NCI-H1436 treated with DMSO at 0.1 percent for 48 hours (cell line): ENCODE measurements at places on chromosomes 7 and 10.

DNA sequence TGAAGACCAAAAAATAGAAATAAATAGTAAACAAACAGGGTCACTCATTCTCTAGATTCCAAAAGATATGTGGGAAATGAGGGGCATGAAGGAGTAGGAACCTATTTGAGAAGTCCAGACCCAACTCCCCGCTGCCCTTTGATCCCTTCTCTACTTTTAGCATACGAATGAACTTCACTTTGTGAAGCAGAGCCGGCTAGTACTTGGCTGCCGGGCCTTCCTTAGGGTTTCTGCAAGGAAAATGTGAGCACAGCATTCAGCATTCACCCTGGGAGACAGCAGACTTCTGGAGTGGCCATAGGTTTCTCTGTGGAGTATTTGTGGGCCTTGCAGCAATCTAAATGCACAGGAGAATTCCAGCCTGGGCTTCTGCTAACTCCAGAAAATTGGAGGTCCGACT is 76.3 kb upstream of the PRKAR2B start:
- DNase-seq: no peak

- DNase-seq: no peak
These were observed 428.6 kb upstream of the ADARB2 start for GRCh38 chr10:2165771-2166460.

DNA sequence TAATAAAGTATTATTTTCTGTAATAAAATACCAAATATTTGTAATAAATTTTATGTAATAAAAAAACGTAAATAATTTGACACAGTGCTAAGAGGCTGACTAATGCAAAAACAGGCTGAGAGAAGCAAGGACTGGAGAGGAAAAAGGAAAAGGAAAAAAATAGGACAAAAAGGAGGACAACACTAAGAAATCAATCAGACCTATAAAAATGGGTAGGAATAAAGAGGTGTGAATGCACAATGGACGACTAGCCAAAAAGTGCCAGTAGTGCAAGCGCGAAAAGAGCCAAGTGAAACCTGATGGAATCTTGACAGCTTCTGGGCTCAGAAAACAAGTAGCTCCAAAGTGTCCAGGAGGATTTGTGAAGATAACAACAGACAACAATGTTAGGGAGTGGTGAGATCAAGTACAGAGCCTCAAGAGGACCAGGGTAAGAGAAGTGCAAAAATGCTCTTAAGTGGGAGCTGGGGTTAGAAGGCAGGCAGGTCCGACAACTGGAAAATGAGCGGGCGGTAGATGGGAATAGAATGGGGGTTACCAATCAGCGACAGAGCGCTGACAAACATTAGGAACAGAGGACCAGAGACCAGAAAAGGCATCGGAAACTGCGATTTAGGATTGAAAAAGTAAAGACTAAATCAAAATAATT is 1.2 kb downstream of the BRAF start:
- no peak for DNase-seq

DNA sequence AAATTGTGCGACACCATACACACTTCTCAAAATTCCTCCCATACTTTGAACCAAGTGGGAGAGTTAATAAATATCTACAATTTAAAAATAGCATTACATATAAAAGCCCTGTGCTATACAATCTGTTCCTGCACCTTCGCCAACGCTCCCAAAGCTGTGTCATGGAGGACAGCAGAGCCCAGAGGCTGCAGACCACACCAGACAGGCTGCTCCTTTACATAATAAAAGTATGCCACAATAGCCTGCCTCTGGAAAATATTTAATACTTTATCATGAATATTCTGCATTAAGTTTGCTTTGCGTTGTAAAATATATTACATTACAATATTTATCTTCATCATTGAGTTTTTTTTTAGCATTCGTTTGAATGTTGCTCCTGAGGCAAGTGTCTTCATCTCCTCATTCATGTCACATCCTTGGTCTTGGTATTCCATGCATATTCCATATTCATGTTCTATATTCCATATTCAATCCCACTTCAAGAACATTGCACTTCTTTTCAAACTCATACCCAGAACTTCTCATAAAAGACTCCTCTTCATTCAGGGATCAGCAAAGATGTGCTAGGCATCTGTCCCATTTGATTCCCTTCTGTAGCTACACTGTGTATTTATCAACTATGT is 663.9 kb downstream of the POM121L12 start:
- DNase-seq: no peak

- DNase-seq: no peak
These were observed 23.1 kb downstream of the MAGI2 start for GRCh38 chr7:79430391-79430790.

DNA sequence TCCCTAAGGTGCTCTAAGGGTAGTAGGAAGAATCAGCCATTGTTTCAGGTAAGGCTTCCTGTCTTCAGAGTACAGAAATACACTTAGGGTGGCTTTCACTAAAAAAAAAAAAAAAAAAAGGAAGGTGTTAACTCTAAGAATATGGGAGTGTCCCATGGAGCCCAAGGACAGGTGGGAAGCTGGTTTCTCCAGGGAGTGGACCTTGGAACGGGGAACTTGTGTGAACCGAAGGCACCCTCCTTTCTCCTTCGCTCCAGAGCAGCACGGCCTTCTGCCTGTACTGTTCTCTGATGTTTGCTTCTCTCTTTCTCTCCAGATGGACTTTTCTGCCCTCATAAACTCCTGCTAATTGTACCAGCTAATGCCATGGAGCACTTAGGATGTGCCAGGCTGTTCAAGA is 6.2 kb downstream of the OPALIN start:
- no peak for DNase-seq

- no peak for DNase-seq
These were observed 1.3 kb downstream of the LRMDA start for GRCh38 chr10:75432763-75433162.

DNA sequence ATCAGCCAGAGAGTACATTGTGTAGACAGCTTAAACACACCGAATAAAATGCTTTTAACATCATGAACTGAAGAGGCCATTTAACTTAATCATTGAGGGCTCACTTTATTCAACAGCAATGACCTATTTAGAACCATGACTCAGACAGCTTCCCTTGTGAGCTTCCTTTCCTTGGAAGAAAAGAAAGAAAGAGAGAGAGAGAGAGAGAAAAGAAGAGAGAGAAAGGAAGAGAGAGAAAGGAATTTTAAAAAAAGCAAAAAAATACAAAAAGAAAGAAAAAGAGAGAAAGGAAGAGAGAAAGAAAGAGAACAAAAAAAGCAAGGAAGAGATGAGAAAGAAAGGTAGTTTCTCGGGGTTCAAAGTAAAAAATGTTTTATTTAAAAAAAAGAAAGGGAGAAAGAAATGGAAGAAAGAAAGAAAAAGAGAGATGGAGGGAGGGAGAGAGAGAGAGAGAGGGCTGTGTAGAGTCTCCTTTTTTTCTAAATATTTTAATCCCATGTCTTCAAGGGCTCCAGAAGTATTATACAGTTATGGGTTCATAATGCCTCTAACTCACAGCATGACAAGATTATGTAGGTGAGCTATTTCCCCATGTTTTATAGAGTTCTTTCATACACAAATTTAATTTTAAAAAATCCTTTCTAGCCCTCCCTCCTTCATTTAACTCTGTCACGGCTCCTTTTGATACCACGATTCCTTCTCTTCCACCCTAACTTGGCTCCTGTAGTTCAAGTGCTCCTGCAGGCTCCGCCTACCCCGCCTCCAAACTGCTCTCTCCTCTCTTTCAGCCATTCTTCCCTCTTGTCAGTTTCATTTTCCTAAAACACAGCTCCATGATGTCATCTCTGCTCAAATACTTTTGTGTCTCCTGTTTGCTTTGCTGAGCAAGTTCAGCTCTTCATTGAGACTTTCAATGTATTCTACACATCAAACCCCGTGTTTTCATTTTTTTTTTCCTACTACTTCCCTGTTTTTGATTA is 85.5 kb downstream of the PRTFDC1 start:
- DNase-seq: peak; percentile 71

- no peak for DNase-seq
These were observed 136.2 kb upstream of the TMEM106B start for GRCh38 chr7:12074889-12075288.

- no peak for DNase-seq
These were observed 621.1 kb downstream of the PTPRN2 start for GRCh38 chr7:157966490-157966889.

GRCh38 chr10:77634939-77635338 is 2.7 kb downstream of the KCNMA1 start:
- no peak for DNase-seq

DNA sequence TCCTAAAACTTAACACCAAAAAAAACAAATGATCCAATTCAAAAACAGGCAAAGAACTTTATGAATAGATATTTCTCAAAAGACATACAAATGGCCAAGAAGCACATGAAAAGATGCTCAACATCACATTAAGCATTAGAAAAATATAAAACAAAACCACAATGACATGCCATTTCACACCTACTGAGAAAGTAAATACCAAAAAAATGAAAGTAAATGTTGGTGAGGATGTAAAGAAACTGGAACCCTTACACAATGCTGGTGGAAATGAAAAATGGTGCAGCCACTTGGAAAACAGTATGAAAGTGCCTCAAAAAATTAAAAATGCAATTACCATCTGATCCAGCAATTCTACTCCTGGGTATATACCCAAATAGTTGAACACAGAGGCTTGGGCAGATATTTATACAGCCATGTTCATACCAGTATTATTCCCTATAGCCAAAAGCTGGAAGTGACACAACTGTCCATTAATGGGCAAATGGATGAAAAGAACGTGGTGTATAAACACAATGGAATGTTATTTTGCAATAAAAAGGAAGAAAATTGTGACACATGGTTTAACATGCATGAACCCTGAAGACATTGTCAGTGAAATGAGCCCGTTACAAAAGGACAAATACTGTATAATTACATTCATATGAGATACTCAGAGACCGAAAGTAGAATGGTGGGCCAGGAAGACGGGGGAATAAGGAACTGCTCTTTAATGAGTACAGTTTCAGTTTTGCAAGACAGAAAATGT is 89.0 kb downstream of the JMJD1C start:
- DNase-seq: no peak

GRCh38 chr10:117663750-117664149 is 121.2 kb downstream of the EMX2 start:
- DNase-seq: no peak

DNA sequence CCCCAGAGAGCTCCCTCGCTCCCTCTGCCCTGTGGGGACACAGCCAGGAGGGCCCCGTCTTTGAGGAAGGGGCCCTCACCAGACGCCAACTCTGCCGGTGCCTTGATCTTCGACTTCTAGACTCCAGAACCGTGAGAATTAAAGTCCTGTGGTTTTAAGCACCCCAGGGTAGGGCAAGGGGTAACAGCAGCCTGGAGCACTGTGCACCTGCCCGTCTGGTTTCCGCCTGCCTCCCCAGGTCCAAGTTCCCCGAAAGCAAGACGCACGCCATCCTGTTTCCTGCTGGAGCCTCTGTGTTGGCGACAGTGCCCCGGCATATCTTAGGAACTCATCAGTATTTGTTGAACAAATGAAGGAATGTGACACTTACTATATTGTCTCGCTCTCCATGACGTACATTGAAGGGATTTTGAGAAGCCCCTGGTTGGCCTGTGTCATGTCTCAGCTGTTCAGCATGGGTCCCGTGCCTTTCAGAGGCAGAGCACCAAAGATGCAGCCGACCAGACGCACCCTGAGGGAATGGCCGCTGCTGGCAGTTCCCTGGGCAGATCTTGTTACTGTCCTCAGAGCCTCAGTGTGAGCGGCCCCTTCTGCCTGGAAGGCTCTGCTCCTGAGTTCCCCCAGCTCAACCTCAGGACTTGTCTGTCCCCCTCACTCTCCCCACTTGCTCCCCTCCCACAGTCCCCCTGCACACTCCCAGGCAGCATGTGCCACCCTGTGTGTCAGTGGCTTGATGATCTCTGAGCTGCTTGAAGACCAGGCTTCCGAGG is 226.2 kb downstream of the TCERG1L start:
- DNase-seq: no peak

DNA sequence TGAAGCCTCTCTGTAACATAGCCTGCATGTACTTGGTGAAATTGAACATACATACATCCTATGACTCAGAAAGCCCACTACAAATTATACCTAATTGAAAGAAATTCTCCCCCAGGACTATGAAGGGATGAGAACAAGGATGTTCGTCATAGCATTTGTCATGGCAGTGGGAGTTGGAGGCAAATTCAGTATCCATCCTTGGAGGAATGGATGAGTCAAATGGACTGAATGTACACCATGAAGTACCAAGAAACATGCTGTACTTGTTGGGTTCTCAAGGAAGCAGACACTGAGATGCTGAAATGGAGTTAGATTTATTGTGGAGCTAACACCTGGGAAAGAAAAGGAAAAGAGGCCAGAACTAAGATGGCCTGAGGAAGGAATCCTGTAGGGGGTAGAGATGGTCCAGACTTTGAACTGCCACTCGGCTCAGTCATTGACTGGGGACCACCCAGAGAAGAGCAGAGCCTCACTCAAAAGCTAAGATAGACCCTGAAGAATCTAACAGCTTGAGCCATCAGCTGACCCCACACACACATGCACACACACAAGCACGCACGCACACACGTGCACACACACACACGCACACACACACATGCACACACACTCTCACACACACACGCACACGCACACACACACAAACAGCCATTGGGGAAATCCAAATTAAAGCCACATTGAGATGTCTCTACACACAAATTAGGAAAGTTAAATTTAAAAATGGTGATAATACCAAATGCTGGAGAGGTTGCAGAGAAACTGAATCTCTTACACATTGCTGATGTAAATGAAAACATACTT is 22.3 kb downstream of the AOC1 start:
- DNase-seq: no peak

GRCh38 chr7:56157238-56157790 is 41.1 kb upstream of the NUPR2 start:
- DNase-seq: no peak

DNA sequence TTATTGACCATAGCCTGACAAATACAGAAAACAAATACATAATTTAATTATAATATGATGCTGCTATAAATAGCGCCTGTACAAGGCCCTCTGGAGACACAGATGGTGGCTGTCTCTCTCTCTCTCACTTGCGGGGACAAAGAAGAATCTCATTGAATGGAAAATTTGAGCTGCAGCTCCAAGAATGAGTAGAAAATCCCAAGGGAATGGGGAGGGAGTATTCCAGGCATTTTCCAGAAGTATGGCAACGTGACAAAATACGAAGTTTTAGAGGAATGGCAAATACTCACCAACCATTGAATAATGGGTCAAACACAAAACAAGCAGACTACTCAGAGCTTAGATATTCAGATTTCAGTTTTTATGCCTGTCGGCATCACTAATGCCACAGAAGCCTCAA is 179.9 kb downstream of the NRP1 start:
- no peak for DNase-seq

GRCh38 chr10:6847561-6847960 is 267.5 kb upstream of the PRKCQ start:
- no peak for DNase-seq

GRCh38 chr10:2225609-2226008 is 488.3 kb upstream of the ADARB2 start:
- no peak for DNase-seq

DNA sequence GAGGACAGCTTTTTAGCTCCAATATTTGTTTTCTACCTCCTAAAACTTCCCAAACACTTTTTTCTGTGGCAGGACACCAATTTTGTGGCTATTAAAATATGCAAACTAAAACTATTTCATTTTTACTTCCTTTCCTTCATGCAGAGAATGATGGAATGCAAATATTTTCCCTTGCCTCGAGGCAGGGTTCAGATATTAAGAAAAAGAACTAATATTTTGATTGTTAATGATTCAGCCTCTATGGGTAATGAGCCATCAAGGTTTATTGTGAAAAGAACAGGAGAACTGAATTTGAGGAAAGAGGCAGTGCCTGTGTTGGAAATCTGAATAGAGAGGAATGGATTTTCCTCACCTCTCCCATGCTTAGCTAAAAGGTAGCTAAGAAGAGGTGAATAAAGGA is 43.1 kb upstream of the CASD1 start:
- no peak for DNase-seq
